Naive thymus-derived CD4-positive, alpha-beta T cell (primary cell): ENCODE measurements at places on chromosomes 13 and 19. TPM values are rescaled to one million over a fixed set of nuclear protein-coding genes. Genes with fewer than 3 reads are reported as not detected.

GRCh38 chr19:8539621-8540149 lies 25.7 kb upstream of the ZNF414 start:
- no peak overlapping the region for H3K4me3 ChIP-seq
- peaks cover 6% of the 10 kb centered on the region for H3K36me3 ChIP-seq
- H3K27me3 ChIP-seq = no peaks in the 10 kb centered on the region
- H3K27ac ChIP-seq = no peak overlapping the region

The LPAR2 gene
- total RNA-seq = 80.1 TPM

The COX6B2 gene
- total RNA-seq = 0.43 TPM in 1 of 2 replicates, not detected in the other

- peaks cover 29% of the 10 kb centered on the region for H3K36me3 ChIP-seq
- H3K4me3 ChIP-seq = peak overlapping the region; percentile 5
- H3K27ac ChIP-seq = no peak overlapping the region
- DNase-seq = no peak
- no peaks in the 10 kb centered on the region for H3K27me3 ChIP-seq
- no peaks in the 10 kb centered on the region for H3K4me1 ChIP-seq
Observed at GRCh38 chr19:52115526-52116053, 20.0 kb upstream of the ZNF841 start.

DNA sequence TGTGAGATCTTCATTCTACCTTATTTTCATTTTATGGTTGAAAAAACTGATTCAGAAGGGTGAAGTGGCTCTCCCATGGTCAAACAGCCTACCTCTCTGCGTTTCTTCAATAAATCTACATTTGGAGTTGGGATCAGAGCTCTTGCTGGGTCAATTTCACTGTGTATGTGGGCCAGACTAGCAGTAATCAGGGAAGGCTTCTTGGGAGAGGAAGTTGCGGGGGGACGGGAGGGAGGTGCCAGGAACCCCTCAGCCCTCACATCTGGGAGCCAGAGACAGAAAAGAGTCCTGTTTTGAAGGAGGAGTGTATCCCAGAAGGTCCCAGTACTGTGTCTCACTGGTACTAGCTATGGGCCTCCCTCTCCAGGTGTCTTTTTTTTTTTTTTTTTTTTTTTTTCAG lies 934 bp downstream of the KXD1 start:
- H3K4me3 ChIP-seq = peak overlapping the region; percentile 84
- H3K4me1 ChIP-seq = peaks cover 13% of the 10 kb centered on the region
- peaks cover 7% of the 10 kb centered on the region for H3K36me3 ChIP-seq
- H3K27ac ChIP-seq = peak overlapping the region; percentile 95
- no peak for DNase-seq

The B3GNT8 gene
- total RNA-seq = 0.43 TPM
